Transverse colon (tissue), 4 donors: ENCODE measurements at places on chromosomes 13 and 19. TPM values are rescaled to one million over a fixed set of nuclear protein-coding genes. Genes with fewer than 3 reads are reported as not detected.
A peak's percentile ranks its signal among the peaks of the same experiment; 100 is the strongest.

DNA sequence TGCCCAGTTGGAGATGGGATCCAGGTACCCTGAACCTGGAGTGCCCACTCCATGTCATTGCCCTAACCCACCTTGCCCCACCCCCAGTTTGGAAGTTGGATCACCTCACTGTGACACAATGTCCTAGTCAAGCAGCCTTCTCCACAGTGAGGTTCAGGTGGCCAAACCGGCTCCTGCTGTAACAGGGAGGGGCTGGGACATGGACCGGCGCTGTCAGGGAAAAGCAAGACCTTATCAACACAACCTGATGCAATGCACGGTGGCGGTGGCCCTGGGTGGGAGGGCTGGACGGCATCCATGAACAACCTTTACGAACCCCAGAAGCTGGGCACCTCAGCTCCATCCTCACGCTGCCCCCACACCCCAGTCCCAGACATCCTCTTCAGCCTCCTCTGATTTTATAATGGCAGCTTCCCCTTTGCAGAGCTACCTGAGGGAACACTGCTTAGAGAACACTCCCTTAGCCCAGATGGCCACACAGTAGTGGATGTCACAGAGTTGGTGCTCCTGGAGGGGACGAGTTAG, 1.6 kb upstream of the KRTDAP start:
- H3K36me3 ChIP-seq: no peaks in the 10 kb centered on the region
- H3K27me3 ChIP-seq: no peaks in the 10 kb centered on the region

DNA sequence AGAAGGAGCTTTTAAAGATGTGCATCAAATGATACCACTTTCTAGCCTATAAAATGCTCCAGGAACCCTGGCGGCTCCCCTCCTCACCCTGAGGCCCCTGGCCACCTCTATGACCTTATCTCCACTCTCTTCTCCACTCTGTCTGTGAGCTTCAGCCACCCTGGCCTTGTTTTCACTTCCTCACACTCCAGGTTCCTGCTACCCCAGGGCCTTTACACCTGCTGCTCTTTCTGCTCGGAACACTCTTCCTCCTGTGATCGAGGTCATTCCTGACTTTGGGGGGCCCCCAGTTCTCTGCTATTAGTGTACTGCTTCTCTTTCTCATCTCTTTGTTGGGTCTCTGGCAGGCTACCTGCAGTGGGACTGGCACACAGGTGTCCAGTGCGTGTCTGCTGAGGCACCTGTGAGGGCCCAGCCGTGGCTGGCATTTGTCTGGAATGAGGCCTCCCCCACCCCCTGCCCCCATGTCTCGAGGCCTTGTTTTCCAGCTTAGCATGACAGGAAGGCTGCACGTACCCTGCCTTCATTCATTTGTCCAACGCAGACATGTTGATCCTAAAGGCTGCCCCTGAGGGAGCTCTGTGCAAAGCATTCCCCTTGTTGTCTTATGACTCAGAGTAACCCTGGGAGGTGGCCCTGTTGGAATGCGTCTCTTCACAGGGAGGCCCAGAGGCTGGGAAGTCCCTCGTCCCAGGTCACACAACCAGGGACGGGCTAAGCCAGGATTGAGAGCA, 2.3 kb downstream of the DDA1 start:
- no peak overlapping the region for H3K27ac ChIP-seq
- no peak for DNase-seq
- H3K4me1 ChIP-seq: peaks cover 43% of the 10 kb centered on the region
- H3K36me3 ChIP-seq: peaks cover 8% of the 10 kb centered on the region
- H3K4me3 ChIP-seq: no peak overlapping the region

DNA sequence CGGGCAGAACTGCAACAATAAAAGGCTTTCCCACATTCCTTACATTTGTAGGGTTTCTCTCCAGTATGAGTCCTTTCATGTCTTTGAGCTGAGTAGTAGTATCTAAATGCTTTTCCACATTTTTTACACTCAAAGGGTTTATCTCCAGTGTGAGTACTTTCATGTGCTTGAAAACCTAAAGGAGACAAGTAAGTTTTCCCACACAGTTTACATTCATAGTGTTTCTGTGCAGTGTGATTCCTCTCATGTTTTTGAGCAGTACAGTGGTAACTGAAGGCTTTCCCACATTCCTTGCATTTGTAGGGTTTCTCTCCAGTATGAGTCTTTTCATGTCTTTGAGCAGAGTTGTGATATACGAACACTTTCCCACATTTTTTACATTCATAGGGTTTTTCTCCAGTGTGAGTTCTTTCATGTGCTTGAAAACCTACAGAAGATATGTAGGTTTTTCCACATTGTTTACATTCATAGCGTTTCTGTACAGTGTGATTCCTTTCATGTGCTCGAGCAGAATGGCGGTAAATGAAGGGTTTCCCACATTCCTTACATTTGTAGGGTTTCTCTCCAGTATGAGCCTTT, 47.0 kb downstream of the ZNF44 start:
- no peak overlapping the region for H3K4me3 ChIP-seq
- H3K27me3 ChIP-seq: no peaks in the 10 kb centered on the region
- no peaks in the 10 kb centered on the region for H3K4me1 ChIP-seq
- H3K36me3 ChIP-seq: peaks cover 40% of the 10 kb centered on the region

DNA sequence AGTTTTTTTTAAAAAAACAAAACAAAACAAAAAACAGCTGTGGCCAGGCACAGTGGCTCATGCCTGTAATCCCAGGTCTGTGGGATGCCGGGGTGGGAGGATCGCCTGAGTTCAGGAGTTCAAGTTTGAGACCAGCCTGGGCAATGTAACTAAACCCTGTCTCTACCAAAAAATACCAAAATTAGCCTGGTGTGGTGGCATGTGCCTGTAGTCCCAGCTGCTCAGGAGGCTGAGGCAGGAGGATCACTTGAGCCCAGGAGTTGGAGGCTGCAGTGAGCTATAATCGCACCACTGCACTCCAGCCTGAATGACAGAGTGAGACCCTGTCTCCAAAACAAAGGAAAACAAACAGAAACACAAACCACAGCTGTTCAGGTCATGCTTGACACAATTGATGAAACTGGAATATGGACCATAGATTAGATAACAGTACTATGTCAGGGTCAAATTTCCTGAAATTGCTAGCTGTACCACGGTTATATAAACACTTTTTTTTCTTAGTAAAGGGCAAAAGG, 6.9 kb upstream of the ANGPTL4 start:
- H3K27me3 ChIP-seq: peaks cover 13% of the 10 kb centered on the region
- H3K4me3 ChIP-seq: no peak overlapping the region
- H3K36me3 ChIP-seq: no peaks in the 10 kb centered on the region
- H3K4me1 ChIP-seq: peaks cover 4% of the 10 kb centered on the region
- no peak overlapping the region for H3K27ac ChIP-seq

- H3K27me3 ChIP-seq: no peaks in the 10 kb centered on the region
- H3K27ac ChIP-seq: no peak overlapping the region
- no peaks in the 10 kb centered on the region for H3K36me3 ChIP-seq
- no peaks in the 10 kb centered on the region for H3K4me1 ChIP-seq
- no peak overlapping the region for H3K4me3 ChIP-seq
These were observed 345.7 kb downstream of the MTUS2 start for GRCh38 chr13:29165840-29166239.

DNA sequence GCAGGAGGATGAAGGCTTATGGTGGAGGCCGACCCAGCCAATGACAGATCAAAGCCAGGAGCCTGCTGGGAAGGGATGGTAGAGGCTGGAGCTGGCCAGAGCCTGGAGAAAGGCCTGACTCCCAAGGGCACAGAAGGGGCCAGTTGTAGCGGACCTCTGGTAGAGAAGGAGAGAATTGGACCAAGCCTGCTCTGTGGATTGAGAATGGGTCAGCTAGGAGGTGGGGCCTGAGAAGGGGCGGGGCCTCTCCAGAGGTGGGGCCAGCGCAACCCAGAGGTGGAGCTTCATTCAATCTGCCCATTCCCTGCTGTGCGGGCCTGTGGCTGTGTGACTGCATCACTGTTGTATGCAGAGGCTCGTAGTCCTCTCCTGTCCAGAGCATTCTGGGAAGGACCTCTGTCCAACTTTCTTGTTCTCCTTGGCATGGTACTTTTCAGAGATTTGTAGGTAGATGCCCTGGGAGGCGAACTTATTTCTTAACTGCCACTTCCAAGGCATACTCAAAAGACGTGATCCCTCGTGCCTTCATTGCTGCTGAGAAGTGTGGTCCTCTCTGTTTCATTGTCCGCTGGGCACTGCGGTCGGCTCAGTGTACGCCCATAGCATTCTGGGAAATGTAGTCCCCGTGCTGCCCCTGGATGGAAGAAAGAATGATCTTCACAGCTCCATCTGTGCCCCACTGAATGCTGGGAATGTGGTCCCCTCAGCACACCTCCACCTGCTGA, 6.7 kb downstream of the GRIN2D start:
- peaks cover 30% of the 10 kb centered on the region for H3K27me3 ChIP-seq
- H3K27ac ChIP-seq: no peak overlapping the region
- H3K4me1 ChIP-seq: peaks cover 16% of the 10 kb centered on the region
- DNase-seq: peak; percentile 60

- no peaks in the 10 kb centered on the region for H3K4me1 ChIP-seq
- H3K27me3 ChIP-seq: no peaks in the 10 kb centered on the region
- no peak overlapping the region for H3K27ac ChIP-seq
- DNase-seq: no peak
These were observed 31.8 kb upstream of the PSG9 start for GRCh38 chr19:43300876-43301765.

DNA sequence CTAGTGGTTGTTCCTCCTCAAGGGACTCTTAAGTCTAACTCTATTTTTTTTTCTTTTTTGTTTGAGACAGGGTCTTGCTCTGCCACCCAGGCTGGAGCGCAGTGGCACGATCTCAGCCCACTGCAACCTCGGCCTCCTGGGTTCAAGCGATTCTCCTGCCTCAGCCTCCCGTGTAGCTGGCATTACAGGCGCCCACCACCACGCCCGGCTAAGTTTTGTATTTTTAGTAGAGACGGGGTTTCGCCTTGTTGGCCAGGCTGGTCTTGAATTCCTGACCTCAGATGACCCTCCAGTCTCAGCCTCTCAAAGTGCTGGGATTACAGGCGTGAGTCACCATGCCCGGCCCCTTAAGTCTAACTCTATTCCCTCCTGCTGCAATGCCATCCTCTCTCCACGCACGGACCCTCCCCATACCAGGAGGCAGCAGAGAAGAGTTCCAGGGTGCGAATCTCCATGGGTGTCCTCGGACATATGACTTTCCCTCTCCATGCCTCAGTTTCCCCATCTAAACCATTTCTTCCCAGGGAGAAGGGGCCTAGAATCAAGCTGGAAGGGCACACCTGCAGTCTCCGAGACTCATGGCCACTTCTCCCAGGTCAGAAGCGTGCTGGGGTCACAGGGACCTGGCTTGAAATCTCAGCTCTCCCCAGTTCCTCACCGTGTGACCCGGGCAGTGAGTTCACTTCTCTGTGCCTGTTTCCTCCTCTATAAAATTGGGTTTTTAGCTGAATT, 6.0 kb upstream of the BCL3 start:
- H3K27me3 ChIP-seq: no peaks in the 10 kb centered on the region
- peaks cover 54% of the 10 kb centered on the region for H3K4me1 ChIP-seq
- no peaks in the 10 kb centered on the region for H3K36me3 ChIP-seq

DNA sequence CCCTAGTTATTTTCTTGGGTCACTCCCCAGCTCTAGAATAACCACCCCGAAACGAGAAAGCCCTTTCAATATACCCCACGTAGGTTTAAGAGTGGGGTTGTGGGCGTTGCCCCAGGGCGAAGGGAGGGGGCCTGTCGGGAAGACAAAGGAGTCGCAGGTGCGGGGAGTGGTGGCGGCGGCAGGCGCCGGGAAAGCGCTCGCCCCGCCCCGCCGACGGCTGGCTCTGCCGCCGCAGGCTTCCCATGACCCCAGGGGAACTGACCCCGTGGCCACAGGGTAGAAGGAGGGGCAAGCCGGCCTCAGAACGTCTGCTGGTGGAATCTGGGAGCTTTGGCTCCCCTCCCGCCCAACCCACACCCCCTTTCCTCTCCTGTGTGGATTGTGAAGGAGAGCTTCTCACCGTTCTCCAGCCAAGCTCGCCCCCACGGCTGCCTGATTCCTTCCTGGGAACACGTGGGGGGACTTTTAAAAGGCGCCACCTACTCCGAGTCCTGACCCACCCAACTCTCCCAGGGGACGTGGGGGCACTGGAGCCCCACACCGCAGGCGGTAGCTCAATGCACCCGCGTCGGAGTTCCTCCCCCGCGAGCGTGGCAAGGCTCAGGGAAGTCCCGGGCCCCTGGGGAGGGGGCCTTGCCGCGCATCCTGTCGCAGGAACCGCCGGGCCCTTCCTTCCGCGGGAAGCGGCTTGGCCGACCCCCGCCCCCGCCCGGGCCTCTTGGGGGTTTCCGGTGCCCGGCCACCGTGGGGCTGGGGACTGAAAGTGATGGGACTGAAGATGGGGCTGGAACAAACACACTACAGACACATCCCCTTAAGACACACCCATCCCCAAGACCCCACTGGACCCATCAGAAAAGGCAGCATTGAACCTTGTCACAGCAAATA, 5.5 kb downstream of the IER2 start:
- H3K4me1 ChIP-seq: peaks cover 24% of the 10 kb centered on the region
- no peaks in the 10 kb centered on the region for H3K36me3 ChIP-seq
- H3K27me3 ChIP-seq: no peaks in the 10 kb centered on the region
- H3K4me3 ChIP-seq: peak overlapping the region; percentile 70
- peak overlapping the region; percentile 100 for H3K27ac ChIP-seq
- peak; percentile 88 for DNase-seq

DNA sequence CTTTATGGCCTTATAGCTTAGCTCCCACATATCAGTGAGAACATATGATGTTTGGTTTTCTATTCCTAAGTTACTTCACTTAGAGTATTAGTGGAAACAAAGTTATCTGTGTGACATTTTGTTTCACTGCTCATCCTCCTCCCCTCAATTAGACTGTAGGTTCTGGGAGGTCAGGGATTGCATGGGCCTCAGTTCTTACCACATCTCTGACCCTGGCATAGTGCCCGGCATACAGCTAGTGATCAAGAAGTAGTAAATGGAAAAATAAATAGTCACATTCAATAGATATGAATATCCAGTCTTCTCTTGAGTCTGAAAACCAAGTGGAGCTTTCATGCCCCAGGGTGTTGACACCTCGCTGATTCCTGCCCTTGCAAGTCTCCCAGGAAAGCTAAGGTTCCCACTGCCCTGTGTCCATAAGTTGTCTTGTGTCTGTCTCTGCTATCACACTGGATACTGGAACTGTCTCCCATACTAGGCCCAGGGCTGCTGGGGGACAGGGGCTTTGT, 249.5 kb upstream of the TSHZ3 start:
- H3K27me3 ChIP-seq: no peaks in the 10 kb centered on the region
- DNase-seq: no peak
- H3K4me3 ChIP-seq: no peak overlapping the region
- no peaks in the 10 kb centered on the region for H3K4me1 ChIP-seq
- H3K27ac ChIP-seq: no peak overlapping the region

DNA sequence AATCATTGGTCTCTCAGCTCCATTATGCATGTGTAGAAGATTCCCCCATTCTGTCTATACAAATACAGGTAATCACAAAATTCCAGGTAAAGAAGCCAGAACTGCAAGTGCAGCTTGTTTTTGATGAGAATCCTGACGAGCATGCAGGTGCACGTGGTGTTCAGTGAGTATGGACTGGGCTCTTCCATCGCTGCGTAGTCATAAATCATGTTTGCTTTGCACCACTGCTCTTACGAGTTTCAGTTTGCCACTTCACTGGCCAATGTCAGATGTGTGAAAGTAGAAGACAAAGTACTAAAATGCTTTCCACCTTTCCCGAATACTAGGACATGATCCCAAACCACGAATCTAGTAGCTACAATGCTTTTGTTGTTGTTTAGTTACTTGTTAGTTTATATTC, 390.7 kb downstream of the LIG4 start:
- H3K4me3 ChIP-seq: no peak overlapping the region
- H3K27ac ChIP-seq: no peak overlapping the region
- H3K27me3 ChIP-seq: no peaks in the 10 kb centered on the region
- no peak for DNase-seq

The ZNF550 gene
- 4.8 TPM for total RNA-seq

The EPS8L1 gene
- total RNA-seq: 40.8 TPM

The POGLUT2 gene
- 2.0 TPM for total RNA-seq

The TMEM238 gene
- total RNA-seq: 12.0 TPM

The ZNF540 gene
- total RNA-seq: 3.4 TPM

The ARRDC5 gene
- total RNA-seq: not detected

The SYNE4 gene
- total RNA-seq: 2.9 TPM

The RGL3 gene
- 39.6 TPM for total RNA-seq
